ENCODE measurements at places on chromosomes 4 and X. TPM values are rescaled to one million over a fixed set of nuclear protein-coding genes. Genes with fewer than 3 reads are reported as not detected.

DNA sequence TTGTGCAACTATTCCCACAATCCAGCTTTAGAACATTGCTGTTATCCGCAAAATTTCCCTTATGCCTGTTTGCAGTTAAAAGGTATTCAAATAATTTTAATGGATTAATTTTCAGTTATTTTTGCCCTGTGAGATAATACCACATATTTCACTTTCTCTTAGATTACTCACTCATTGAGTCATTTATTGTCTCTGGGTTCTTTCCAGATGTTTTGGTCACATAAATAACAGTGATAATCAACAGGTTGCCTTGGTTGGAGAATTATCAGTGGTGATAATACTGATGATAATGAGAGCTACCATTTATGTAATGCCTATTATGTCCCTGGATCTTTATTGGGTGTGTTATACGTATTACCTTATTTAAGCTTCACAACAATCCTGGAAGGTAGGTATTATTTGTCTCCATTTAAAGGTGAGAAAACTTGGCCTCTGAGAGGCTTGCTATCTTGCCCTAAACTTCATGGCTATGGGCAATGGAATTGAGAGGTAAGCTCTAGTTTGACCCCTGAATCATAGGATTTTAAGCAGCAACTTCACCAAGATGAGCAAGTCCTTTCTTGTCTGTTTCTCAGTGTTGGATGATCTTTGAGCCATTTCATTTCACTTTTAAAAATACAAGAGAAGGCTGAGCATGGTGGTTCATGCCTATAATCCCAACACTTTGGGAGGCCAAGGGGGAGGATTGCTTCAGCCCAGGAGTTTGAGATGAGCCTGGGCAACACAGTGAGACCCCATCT, 87.4 kb downstream of the KIT start:
- DNase-seq, result peak; percentile 13

The CXCL9 gene
- total RNA-seq, result not detected

The EPGN gene
- total RNA-seq, result not detected

The FAAH2 gene
- total RNA-seq, result 0.28 TPM

- peak; percentile 79 for DNase-seq
Observed at GRCh38 chr4:57424232-57424897, 314.2 kb upstream of the IGFBP7 start.

GRCh38 chr4:147855571-147856009, 123.7 kb downstream of the ARHGAP10 start:
- peak; percentile 41 for DNase-seq

The NPNT gene
- total RNA-seq, result not detected
